Activated CD8-positive, alpha-beta memory T cell treated with anti-CD3 and anti-CD28 coated beads for 24 hours (primary cell): ENCODE measurements at places on chromosomes 6 and 20.
A peak's percentile ranks its signal among the peaks of the same experiment; 100 is the strongest.

DNA sequence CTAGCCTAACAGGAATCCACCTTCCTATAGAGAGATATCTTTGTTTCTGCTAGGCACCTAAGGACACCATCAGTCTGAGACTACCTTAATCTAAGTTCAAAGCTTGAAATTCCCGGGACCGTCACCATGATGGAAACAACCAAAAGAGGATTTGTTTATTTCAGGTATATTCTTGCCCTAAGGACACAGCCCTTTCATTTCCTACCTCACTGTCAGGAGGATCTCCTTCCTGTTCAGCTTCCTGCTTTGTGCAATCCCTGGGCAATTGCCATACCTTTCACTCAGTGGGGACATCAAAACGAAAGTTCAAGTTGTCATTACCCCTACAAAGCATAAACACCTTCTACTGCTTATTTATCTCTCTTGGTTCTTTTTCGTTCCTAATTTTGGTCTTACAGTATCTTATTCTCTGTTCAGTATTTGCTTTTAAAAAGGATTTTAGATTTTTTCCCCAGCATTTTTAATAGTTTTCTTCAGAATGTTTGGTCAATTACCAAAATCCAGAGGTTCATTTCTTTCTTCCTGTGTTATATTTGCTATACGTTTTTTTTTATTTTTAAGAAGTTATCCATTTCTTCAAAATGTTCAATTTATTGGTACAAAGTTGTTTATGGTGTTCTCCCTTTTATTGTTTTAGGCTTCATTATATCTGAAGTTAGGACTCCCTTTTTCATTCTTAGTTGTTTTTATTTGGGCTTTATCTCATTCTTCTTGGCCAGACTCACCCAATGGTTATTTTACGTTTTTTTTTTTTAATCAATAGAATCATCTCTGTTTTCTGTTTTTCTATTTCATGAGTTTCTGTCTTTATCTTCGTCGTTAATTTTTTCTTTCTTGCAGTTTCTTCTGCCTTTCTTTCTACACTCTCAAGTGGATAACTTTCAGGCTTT is 13.0 kb upstream of the TBPL1 start:
- no peak for DNase-seq

- no peak for DNase-seq
Measured at GRCh38 chr6:15616261-15616660, 46.6 kb downstream of the DTNBP1 start.

DNA sequence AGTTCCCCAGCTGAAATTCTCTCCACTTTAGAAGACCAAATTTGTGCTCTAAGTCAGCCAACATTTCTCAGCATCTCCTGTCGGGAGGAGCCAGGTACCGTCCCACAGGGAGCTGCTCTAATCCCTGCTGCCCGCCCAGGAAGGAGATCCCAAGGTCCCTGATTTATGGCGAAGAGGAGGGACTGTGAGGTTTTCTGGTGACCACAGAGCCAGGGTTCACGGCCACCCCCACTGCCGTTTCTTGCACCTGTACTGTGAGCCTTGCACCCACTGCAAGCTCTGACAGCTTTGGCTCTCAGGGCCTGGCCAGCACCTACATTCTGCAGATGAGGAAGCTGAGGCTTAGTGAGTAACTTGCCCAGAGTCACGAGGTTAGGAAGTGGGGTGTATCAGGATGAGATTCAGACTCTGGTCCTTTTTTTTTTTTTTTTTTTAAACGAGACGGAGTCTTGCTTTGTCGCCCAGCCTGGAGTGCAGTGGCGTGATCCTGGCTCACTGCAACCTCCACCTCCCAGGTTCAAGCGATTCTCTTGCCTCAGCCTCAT is 34.9 kb downstream of the FOXC1 start:
- no peak for DNase-seq

DNA sequence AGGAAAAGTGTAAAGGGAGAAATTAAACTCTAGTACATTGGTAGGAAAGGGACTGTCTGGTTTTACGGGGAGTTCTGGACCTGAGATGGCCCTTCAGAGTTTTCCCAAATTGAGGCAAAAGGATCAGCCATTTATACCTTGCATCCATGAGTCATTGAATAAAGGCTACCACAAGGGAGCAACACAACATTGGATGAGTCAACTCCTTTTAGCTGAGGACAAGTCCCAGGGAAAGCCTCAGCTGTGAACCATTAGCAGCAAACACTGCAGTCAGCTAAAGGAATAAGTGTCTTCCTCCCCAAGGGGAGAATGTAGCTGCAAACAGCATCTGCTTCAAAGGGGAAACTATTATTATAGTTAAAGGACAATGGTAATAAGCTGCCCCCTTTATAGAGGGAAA is 468.7 kb upstream of the ID4 start:
- no peak for DNase-seq

GRCh38 chr20:58892141-58892931 is 39.8 kb downstream of the GNAS start:
- DNase-seq: peak; percentile 89

DNA sequence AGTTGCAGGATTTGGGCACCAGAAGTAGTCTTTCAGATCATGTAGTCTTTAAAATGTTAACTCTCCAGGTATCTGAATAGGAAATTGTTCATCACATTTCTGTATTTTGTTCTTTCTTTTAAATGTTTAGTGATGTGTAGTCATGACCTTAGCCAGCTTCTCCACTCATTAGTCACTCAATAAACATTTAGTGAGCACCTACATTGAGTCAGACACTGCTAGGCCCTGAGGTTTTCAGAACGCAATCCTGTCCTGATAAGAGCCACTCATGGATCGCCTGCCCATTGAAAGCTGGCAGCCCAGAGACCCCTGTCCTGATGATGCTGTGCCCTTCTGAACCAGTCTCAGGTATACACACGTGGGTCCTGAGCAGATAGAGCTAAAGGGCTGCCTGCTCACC is 163.4 kb upstream of the HEY2 start:
- no peak for DNase-seq

GRCh38 chr6:119148825-119149525 is 70.5 kb upstream of the FAM184A start:
- DNase-seq: no peak

DNA sequence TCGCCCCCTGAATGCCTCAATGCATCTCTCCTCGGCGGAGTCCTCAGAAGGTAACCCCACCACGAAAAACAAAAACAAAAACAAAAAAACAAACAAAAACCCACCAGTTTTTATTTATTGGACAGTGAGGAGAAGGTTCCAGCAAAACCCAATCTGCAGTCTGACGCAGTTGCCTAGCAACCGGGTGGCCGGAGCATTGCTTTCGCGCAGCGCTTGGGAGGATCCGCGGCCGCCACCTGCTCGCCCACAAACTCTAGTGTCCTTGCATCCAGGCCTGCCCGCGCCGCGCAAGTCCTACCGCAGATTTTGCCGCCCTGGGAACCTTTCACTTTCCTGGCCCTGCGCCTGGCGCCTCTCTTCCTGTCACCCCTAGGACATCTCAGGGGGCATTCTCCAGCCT is 17.6 kb downstream of the TFAP2B start:
- no peak for DNase-seq

- DNase-seq: peak; percentile 59
Measured at GRCh38 chr6:82364087-82365015, 734 bp downstream of the TPBG start.
